Neural crest cell (in vitro differentiated cells): ENCODE measurements at places on chromosomes 16 and 17. TPM values are rescaled to one million over a fixed set of nuclear protein-coding genes. Genes with fewer than 3 reads are reported as not detected.

The NHERF2 gene
- 7.6 and 8.1 TPM in 2 replicates for total RNA-seq

The SULT1A4 gene
- 3.0 and 4.3 TPM in 2 replicates for total RNA-seq

DNA sequence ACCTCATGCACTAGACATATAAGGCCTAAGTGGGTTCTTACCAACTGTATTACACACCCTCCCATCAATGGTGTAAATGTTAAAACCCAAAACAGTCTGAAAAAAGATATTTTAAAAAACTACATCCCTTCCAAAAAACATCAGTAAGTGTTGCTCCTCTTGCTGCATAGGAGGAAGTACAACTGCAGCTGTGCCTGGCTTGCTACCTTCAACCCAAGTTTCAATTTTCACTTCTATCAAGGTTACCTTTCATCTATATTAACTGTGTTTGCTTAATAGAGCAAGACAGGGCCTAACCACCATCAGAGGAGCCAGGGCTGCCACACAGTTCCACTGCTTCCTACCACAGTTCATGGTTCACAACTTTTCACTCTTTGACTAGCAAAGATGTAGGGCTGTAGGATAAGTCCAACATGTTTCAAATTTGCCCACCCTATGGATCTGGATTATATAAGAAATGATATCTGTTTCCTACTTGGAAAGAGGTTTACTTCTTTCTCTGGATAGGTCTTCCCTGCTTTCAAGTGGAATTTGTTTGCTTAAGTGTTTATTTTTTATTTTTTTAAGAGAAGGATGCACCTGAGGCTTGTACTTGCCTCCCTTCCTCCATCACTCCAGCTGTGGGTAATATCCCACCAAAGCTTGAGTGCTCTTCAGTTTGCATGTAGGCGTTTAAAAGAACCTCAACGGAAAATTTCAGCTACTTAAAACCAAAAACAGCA, 56.7 kb downstream of the GRB7 start:
- DNase-seq: no peak

GRCh38 chr17:60743799-60744198, 66.1 kb downstream of the BCAS3 start:
- no peak for DNase-seq

- no peak for DNase-seq
Measured at GRCh38 chr17:60529806-60530205, 3.8 kb upstream of the APPBP2 start.
